ENCODE measurements at places on chromosomes 16 and 17.

DNA sequence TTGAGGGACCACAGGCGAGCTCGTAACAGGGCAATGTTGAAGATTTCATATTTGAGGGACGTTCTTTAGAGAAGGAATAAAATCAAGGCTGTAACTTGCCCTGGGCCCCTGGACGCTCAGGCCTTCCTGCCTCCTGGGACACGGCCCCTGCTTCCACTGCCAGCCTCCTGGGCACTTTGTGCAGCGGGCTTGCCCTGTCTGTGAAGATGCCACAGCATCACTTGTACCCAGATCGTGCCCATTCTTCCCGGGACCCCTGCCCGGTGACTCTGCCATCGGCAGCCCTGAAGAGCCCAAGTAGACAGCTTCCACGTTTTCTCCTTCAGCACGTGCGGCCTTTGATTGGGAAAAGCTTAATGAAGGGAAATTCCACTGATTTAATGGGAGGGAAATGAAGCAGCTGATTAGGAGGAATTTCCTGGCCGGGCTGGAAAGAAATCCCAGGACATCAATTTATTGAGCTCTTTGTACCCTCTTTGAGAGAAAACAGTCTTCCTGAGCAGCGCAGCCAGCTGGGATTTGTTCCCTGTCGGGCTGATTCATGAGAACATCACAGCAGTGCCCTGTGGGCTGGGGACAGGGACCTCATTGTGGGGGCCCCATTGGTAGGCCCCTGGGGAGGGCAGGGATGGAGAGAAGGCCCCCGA lies 71.5 kb downstream of the CRISPLD2 start:
- DNase-seq: peak; percentile 41

GRCh38 chr16:81448154-81449131 lies 3.8 kb downstream of the CMIP start:
- DNase-seq: peak; percentile 32

DNA sequence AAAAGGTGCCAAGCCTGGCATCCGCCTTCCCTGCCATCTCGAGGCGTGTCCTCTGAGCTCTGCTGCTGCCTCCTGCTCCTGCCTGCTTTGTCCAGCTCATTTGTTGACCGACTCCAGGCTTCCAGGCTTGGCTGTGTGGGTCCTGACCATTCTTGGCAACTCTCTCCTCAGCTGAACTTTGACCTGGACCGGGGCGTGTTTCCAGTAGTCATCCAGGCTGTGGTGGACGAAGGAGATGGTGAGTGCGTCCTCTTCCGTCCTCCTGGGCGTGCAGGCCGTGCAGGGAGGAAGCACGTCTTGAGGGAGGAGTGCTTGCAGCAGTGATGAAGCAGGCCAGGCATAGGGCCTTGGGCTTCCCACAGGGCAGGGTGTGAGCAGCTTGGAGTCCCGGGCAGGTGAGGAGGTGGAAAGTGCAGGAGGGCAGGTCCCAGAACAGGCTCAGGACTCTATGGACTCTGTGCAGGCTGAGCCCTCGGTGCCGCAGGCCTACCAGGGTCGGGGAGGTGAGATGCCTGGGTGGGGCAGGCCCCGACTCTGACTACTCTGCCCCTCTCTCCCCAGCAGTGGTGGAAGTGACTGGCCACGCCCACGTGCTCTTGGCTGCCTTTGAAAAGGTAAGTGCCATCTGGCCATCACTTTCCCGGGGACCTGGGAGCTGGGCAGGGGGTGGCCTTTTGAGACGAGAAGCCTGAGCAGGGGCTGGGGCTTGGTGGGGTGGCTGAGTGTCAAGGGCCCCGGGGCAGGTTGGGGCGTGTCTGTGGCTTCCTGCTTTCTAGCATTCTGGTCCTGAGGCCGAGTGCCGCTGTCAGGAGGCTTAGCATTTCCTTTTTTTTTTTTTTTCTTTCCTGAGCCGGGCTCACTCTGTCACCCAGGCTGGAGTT lies 28.6 kb upstream of the NUDT16L1 start:
- no peak for DNase-seq

GRCh38 chr17:61443475-61443882 lies 8.7 kb upstream of the TBX4 start:
- peak; percentile 79 for DNase-seq

DNA sequence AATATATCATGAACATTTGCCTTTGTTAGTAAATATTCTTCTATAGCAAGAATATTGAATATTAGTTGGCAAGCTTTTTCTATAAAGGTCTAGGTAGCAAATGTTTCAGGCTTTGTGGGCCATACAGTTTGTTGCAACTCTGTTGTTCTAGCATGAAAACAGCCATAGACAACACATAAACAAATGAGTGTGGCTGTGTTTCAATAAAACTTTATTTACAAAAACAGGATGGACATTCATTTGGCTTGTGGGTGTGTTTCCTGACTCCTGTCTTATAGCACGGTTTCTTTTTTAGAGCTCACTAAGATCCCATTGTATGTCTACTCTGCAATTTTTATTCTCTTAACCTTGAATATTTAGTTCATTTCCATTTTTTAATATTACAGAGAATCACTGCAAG lies 39.0 kb downstream of the ARL4D start:
- DNase-seq: no peak

- DNase-seq: peak; percentile 79
Observed at GRCh38 chr17:70318051-70318450, 148.7 kb downstream of the KCNJ2 start.

DNA sequence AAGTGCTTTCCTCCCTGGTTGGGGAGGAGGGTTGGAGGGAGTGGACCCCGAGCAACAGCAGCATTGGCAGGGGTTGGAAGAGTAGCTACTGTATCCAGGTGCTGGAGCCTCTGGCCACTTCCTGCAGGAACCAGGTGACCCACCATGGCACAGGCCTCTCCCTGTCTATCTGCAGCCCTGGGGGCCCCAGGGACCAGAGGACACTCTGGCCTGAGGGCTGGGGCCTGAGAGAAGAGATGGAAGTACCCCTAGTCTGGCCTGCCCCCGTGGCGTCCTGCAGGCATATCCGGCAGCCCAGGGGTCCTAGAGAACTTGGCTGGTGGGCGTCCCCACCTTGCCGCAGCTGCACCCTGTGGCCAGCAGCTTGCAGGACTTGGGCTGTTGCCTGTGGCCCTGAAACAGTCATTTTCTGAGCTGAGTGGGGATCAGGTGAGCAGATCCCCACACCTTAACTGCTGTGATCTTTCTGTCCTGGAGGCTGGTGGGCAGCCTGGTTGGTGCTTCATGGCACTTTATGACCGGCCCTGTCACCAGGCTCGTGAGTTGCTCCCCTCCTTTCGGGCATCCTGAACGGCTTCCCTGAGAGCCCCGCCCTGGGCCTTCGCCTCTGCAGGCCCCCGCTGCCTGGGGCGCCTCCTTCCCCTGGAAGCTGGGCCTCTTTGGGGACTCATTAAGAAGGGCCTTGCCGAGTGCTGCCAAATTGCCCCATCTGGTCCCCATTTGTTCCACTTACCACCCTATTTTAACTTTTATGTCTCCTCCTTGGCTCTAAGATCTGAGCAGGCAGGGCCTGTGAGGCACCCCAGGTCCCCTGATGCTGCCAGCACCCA lies 298.6 kb downstream of the SEC14L1 start:
- peak; percentile 46 for DNase-seq

- DNase-seq: peak; percentile 10
Observed at GRCh38 chr16:85832570-85833218, 33.2 kb downstream of the COX4I1 start.

GRCh38 chr16:77732241-77732946 lies 10.1 kb downstream of the NUDT7 start:
- DNase-seq: no peak

Data from muscle of leg (tissue), 16 donors.